ENCODE measurements at places on chromosomes 1 and 21.

DNA sequence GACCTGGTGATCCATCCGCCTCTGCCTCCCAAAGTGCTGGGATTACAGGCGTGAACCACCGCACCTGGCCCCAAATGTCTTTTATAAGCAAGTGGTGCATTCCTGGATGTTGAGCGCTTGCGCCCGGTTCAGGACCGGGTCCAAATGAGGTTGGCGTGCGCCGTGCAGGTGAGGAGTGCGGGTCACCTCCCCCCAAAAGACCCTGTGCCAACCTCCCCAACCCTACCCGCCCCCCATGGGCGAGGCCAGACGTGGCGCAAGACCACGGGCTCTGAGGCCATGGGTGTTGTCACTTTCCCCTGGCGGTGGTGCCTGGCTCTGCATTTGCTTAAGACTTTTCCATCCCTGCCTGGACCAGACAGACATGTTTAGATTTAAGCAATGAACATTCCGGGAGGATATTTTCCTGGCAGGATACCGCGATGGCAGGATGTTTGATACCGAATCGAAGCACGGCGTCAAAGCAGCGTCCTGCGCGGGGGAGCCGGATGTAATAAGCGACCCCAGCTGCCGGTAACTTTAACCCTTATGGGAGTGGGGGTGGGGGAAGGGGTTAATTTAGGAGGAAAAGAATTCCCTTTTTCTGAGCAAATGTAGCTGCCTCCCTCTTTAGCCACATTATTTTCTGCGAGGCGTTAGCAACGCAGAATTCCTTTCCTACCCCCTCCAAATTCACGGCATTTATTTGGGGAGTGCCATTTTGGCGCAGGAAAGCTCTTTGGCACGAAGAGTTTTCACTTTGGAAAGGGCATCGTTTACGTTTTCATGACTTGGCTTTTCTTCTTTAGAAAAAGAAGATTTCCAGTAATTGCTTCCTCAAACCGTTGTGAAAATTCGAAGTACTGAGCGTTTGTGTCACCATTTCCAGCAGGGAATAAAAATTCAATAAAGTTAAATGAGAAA is 27.8 kb upstream of the RNF187 start:
- DNase-seq = peak; percentile 45

- no peak for DNase-seq
Measured at GRCh38 chr1:86788300-86789206, 84.2 kb downstream of the SH3GLB1 start.

DNA sequence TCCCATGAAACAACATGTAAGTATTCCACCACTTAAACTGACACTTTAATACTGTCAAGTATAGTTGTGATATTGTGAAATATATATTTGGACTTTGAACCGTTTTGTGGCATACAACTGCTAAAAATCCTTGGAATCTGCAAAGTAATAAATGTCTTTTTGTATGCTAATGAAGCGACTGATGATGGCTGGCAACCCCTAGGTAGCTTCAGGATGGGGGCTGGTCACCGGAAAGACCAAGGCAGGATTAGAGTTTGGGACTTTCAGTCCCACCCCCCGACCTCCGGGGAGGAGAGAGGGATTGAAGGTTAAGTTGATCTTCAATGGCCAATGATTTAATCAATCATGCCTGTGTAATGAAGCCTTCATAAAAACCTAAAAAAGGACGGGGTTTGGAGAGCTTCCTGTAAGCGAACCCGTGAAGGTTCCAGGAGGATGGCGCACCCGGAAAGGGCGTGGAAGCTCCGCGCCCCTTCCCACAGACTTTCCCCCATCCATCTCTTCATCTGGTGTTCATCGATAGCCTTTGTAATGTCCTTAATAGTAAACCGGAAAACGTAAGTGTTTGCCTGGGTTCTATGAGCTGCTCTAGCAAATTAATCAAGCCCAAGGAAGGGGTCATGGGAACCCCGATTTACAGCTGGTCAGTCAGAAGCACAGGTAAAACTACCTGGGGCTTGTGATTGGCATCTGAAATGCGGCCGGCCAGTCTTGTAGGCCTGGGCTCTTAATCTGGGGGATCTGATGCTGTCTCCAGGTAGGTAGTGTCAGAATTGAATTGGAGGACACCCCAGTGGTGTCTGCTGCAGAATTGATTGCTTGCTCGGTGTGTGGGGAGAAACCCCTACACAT is 1.8 kb upstream of the ZNF281 start:
- no peak for DNase-seq

DNA sequence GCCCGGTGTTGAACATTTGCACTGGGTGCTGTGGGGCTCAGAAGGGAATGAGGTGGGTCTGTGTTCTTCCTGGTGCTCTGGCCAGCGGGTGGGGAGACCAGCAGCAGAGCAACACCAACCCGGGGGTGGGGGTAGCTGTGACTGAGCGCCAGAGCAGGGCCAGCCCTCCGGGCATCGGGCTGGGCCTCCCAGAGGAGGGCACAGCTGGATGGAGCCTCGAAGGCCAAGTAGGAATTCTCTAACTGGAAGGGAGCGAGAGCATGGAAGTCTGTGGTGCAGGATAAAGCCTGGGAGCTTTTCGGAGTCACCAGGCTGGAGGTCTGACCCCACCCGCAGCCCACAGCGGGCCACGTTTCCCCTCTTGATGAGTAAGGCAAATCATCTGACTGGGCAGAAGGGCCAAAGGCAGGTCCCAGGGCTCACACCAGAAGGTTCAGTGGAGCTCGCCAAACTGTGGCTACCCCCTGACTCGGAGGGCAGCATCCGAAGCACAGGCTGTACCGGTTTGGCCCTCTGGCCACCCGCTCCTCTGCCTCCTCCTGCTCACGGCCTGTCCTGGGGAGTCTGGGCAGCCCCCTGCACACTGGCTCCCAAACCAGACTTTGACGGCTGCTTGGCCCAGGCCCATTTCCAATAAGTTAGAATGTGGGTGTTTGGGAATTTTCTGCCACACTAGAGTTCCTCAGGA is 18.8 kb downstream of the SLC1A7 start:
- DNase-seq = no peak

- DNase-seq = no peak
Measured at GRCh38 chr1:115170961-115171392, 81.7 kb upstream of the TSPAN2 start.

DNA sequence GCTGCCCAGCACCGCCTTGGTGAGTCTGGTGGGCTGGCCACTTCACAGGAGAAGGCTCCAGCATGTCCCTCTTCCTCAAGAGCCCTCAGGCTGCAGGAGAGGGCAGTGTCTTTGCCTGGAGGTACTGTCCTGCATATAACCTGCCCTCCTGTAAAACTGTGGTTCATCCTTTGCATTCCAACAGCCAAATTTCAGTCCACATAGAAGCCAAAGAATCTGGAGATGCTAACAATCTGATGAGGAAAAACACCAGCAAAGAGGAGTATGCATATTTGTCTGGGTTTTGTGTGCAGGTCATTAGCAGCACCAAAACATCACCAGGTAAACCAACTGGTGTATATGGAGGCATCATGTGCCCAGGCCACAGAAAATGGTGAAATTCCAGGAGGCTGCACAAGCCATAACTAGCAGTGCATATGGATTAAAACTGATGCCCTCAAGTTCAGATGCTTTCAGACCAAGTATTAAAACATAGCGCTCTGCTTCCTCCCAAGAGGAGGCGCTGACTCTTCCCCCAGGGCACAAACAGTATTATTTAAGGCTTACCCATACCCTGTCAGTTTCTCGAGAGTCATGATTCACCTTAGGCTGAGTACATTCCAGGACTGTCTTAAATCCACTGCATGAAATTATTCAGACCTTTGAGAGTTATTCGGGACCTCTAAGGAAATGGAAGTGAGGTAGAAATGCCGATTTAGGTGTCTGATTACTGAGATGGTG is 150.5 kb upstream of the COA6 start:
- no peak for DNase-seq

- DNase-seq = no peak
Measured at GRCh38 chr1:172670791-172671190, 11.9 kb downstream of the FASLG start.

GRCh38 chr1:14415396-14415795 is 183.1 kb upstream of the KAZN start:
- no peak for DNase-seq

GRCh38 chr1:167297222-167298214 is 76.8 kb downstream of the POU2F1 start:
- no peak for DNase-seq

DNA sequence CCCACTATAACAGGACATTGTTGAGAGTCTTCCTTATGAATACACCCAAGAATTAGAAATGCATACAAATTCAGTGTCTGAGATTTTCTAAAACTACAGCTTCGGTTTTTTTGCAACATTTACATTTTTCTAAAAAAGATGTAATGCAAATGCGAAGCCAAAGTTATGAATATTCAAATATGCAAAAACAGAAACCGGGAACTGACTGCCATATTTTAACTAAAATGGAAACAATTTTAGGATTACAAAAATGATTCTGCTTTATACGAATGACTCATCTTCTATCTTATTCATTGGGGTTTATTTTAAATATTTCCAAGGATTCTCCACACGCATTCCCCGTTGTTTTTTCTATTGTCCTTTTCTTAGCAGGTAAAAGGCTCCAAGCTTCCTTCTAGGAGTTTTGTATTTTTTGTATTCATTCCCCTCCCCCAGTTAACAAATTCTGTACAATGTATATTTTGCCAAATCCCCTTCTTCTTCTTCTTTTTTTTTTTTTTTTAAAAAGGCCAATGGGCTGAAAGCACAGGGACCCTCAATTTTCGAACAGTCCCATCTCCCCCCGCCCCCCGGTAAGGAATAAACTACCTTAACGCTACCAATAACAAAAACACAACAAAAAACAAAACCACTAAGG is 1.0 kb downstream of the ARPC5 start:
- DNase-seq = no peak

DNA sequence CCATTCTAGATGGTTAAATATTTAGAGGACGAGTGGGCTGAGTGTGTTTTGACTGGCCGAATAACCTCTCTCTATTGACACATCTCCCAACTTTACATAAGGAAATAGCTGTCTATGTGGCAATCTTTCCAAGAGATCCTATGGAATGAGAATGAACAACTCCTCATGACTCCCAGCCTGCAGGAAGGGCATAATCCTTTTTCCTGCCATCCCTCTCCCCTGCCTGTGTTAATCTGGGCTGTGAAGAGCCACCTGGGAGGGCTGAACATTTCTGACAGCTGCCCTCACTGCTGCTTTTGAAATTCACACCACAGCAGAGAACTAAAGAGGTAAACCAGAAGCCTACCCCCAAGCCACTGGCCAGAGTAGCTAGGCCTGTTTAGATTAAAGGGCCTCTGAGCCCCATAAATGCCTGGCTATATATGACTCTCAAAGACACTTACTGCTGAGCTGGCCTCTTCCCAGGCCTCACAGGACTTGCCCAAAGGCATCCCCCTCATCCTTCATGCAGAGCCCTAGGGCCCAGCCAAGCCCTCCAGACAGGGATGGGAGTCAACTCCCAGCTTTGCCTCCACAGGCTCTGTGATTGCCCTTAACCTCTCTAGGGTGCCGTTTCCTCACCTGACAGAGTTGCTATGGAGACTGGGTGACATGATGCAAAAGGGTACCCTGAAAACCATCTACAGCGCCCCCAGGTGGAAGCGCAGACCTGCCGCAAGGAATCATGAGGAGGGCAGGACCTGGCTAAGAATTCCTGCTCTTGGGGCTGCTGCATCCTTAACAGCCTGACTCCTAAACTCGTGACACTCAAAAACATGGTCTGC is 42.0 kb upstream of the LDLRAP1 start:
- no peak for DNase-seq

DNA sequence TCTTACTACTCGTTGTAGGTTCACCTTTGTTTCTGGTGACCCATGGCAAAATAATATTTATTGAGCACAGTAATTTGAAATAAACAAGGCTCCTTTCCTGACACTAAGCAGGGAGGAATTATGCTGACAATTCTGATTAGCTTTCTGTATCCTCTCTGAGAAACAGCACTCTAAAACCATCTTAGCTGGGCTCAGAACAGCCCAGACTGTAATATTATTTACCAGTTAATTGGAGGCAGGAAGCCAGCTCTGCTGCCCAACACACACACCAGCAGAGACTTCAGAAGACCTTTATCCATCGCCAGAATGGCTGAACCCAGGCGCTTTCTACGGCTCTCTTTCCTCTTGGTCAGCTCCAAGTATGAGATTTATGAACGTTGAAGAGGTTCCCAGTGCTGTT is 77.6 kb upstream of the FMN2 start:
- DNase-seq = no peak

DNA sequence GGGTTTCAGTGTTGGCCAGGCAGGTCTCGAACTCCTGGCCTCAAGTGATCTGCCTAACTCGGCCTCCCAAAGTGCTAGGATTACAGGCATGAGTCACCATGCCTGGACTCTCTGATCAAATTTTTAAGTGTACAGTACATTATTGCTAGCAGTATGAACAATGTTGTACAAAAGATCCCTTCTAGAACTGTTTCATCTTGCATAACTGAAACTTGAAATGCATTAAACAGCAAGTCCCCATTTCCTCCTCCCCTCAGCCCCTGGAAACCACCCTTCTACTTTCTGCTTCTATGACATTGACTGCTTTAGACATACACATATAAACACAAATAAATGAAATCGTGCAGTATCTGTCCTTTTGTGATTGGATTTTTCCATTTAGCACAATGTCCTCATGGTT is 463.4 kb downstream of the PTPRC start:
- DNase-seq = no peak

DNA sequence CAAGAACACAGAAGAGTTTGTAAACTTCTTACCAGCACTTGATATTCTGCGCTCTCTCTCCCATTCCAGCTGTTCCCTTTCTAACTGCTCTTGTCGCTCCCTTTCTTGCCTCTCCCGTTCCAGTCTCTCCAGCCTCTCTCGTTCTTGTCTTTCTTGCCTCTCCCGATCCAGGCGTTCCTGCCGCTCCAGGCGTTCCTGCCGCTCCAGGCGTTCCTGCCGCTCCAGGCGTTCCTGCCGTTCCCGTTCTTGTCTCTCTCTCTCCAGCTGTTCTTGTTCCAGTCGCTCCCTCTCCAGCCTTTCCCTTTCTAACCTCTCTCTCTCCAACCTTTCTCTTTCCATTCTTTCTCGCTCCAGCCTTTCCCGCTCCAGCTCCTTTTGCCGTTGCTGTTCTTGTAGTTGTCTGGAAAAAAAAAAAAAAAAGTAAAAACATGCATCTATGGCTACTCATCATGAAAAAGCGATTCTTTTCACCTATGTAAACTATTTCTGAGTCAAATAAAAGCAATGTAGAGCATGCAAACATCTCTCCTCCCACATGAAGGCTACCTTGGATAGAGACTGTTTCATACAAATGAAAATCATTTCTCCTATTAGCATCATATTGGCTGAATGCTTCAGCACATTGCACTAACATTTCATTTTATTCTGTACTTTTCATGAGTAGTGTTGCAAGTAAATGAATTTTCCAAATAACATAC is 91.5 kb upstream of the LBR start:
- DNase-seq = no peak

- no peak for DNase-seq
Measured at GRCh38 chr1:25550155-25550506, 6.7 kb downstream of the LDLRAP1 start.

Measured in stimulated activated CD4-positive, alpha-beta T cell treated with anti-CD3 and anti-CD28 coated beads, Interleukin-12 subunit alpha, Interleukin-12 subunit beta, amount 100 ng/mL, for 48 hours (primary cell).